Fibroblast of lung (primary cell): ENCODE measurements at places on chromosomes 12 and 14. TPM values are rescaled to one million over a fixed set of nuclear protein-coding genes. Genes with fewer than 3 reads are reported as not detected.

Gene KCNC2
- total RNA-seq = not detected in 2 replicates

Gene MIPOL1
- 8.6 and 9.0 TPM in 2 replicates for total RNA-seq

Gene BATF
- total RNA-seq = 0.50 and 0.51 TPM in 2 replicates

Gene EXOC3L4
- 0.26 and 0.50 TPM in 2 replicates for total RNA-seq

Gene MYO1H
- 0.77 TPM in 1 of 2 replicates, not detected in the other for total RNA-seq

Gene ENDOU
- total RNA-seq = 0.17 TPM in 1 of 2 replicates, not detected in the other

Gene KRT79
- not detected in 2 replicates for total RNA-seq

Gene MFAP5
- 1.3 and 9.0 TPM in 2 replicates for total RNA-seq

Gene TTC9
- total RNA-seq = 1.3 and 4.3 TPM in 2 replicates

Gene CFAP54
- 5.1 and 7.1 TPM in 2 replicates for total RNA-seq

Gene SLC35F4
- not detected in 2 replicates for total RNA-seq

Gene TPPP2
- total RNA-seq = not detected in 2 replicates

Gene NACA
- 1,188 and 1,487 TPM in 2 replicates for total RNA-seq

Gene PMEL
- 0.26 and 0.50 TPM in 2 replicates for total RNA-seq

Gene GPR162
- total RNA-seq = 11.1 and 11.8 TPM in 2 replicates

- DNase-seq = no peak
These were observed 319.1 kb downstream of the ZFP36L1 start for GRCh38 chr14:68473794-68474193.

- DNase-seq = no peak
These were observed 24.3 kb downstream of the EMP1 start for GRCh38 chr12:13220838-13221237.

GRCh38 chr14:44180975-44181374 is 326.1 kb downstream of the FSCB start:
- DNase-seq = peak; percentile 1

- DNase-seq = peak; percentile 41
These were observed 118.8 kb downstream of the ST8SIA1 start for GRCh38 chr12:22215467-22216253.

- peak; percentile 74 for DNase-seq
These were observed 183.1 kb downstream of the PHLDA1 start for GRCh38 chr12:75848431-75848925.

- DNase-seq = no peak
These were observed 594.7 kb downstream of the CCER1 start for GRCh38 chr12:90360300-90360699.

GRCh38 chr14:67533754-67534085 is 630 bp downstream of the PLEKHH1 start:
- no peak for DNase-seq

DNA sequence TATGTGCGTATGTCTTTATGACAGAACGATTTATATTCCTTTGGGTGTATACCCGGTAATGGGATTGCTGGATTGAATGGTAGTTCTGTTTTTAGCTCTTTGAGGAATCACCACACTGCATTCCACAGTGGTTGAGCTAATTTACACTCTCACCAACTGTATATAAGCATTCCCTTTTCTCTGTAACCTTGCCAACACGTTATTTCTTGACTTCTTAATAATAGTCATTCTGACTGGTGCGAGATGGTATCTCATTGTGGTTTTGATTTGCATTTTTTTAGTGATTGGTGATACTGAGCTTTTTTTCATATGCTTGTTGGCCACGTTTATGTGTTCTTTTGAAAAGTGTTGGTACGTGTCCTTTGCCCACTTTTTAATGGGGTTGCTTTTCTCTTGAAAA is 49.7 kb downstream of the FRS2 start:
- DNase-seq = peak; percentile 95

DNA sequence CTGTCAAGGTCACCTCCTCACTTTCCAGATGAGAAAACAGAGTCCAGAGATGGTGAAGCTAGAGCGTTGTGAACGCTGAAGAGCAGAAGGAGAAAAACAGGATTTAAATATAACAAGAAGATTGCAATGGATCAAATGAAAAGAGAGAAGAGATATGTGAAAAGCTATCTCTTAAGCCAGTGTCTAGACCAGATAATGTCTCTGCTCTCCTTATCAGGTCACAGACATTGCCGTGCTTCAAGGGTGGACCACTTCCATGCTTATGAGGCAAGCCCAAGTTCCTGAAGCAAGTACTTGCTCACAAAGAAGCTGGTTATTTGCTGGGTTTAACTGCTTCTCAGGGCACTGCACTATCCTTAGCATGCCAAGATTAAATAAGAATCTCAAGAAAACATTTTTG is 31.6 kb upstream of the FRS2 start:
- no peak for DNase-seq

GRCh38 chr14:96445844-96446710 is 54.1 kb downstream of the AK7 start:
- no peak for DNase-seq

DNA sequence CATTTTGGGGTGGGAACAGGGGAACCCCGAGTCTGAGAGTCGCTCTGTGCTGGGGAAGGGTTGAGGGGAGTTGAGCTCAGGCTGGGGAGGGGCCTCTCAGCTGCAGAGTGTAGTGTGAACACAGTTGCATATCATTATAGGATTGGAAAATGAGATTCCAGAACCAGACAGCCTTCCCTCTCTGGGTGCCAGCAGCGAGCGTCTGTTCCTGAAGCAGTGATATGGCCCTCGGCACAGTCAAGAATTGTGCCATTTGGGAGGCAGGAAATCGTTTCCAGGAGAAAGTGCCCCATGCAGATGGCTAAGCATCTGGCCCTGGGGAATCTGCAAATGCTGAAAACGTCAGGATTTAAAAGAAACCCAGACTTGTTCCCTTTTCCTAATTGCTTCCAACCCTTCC is 70.4 kb upstream of the SFSWAP start:
- DNase-seq = no peak

DNA sequence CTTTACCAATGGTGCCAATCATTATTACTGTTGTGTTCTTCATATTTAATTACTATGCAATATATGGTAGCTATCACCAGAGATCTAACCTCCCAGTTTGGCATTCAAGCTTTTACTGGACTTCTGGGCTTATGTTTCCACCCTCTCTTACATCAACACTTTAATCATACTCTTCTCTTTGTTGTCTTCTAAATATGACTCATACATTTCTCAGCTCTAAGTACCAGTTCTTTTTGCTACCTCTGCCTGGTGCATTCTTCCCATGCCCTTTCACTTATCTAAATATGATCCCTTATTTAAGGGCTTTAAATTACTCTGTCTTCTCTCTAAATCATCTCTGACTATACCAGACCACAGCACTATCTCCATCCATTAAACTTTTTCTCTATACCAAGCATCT is 246.1 kb upstream of the CCDC196 start:
- DNase-seq = no peak

GRCh38 chr12:3973973-3974644 is 100.9 kb upstream of the PARP11 start:
- no peak for DNase-seq

- DNase-seq = peak; percentile 91
These were observed 25.6 kb upstream of the KRAS start for GRCh38 chr12:25276199-25276937.

- DNase-seq = no peak
These were observed 1188.2 kb upstream of the TMEM132C start for GRCh38 chr12:127078577-127079350.

GRCh38 chr12:5715021-5715420 is 230.0 kb downstream of the ANO2 start:
- DNase-seq = no peak

DNA sequence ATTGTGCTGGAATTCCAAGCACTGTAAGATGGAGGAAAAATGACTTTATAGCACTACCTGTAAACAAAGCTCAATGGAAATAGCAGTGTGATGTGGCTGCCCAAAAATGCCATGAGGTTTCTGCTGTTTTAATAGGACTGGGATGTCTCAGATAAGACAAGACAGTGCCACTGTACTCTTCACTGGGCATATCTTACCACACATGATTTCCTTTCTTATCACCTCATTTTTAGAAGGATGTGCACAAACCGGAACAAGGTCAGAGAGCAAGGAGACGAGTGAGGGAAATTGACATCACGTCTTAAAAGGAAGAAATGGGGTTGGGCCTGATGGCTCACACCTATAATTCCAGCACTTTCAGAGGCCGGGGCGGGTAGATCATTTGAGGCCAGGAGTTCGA is 38.4 kb upstream of the FGD4 start:
- DNase-seq = no peak

DNA sequence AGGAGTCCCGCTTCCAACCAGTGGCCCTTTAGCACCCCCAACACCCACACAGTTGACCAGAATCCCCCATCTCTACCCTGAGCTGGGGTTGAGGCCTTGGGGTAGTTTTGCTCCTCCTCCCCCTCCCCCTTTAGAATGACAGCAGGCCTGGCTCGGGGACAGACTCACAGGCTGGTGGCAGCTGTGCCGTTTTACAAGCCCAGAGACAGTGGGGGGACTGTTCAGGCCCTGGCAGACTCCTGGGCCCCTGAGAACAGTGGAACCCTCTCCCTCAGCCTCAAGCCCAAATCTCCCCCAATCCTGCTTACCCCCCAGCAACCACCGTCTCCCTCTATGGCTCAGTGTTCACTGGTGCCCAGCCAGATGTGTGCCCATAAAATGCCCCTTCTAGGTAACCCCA is 10.1 kb downstream of the TMEM119 start:
- DNase-seq = no peak

DNA sequence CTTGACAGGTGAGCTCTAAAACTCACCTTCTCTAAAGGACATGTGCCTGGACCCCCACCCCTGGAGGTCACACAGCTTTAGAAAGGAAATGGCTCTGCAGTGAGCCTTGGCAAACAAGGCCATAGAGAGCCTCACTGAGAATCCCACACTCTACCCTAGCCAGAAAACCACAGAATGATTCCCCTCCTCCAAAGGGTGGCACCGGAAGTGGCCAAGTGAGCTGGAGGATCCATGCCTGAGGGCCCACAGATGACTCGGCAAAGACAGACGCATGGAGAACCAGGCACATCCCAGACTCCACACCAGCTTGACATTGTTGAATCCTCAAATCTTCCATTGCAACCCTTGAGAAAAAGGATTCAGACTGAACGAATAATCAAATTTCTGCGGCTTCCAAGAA is 54.2 kb upstream of the PTHLH start:
- DNase-seq = peak; percentile 47

DNA sequence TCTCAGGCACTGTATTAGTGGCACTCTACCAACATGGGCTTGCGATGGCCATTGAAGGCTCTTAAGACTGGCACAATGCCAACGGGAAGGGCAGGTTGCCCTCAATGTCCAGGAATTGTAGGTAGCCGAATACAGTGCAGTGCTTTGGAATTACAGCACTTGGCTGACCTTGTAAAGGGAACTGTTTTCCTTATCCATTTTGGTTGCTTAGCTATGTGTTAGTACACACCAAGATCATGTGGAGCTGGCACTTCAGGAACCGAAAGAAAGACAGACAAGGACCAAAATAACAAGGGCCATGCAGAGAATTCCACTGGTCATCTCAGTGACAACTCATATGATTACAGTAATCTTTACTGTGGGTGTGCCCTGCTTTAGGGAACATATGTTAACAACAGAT is 72.7 kb downstream of the DYRK2 start:
- DNase-seq = no peak

DNA sequence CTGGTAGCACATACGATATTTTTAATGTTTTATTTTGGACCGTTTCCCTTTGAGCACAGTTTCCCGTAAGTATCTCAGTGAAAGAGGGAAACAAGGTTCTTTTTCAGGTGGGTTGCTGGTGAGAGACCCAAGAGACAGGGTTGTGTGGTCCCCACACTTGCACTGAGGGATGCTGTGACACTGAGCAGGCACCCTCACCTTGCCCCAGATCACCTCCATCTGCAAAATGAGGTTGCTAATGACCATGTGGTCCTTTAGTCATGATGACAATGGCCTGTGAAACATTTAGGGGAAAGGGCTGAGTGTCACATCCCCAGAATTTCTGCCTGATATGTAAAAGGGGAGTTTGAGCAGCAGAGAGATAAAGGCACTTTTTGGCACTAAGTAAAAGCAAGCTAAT is 4.3 kb downstream of the CCND2 start:
- DNase-seq = no peak

- DNase-seq = no peak
These were observed 308.7 kb upstream of the DDHD1 start for GRCh38 chr14:53461858-53462257.

GRCh38 chr14:94561656-94562010 is 391 bp downstream of the SERPINA4 start:
- DNase-seq = no peak

GRCh38 chr12:75446857-75447256 is 33.7 kb upstream of the GLIPR1 start:
- DNase-seq = peak; percentile 85

GRCh38 chr14:88790501-88791251 is 2.1 kb downstream of the EML5 start:
- no peak for DNase-seq

- no peak for DNase-seq
These were observed 139.3 kb downstream of the CALM1 start for GRCh38 chr14:90536092-90536491.

DNA sequence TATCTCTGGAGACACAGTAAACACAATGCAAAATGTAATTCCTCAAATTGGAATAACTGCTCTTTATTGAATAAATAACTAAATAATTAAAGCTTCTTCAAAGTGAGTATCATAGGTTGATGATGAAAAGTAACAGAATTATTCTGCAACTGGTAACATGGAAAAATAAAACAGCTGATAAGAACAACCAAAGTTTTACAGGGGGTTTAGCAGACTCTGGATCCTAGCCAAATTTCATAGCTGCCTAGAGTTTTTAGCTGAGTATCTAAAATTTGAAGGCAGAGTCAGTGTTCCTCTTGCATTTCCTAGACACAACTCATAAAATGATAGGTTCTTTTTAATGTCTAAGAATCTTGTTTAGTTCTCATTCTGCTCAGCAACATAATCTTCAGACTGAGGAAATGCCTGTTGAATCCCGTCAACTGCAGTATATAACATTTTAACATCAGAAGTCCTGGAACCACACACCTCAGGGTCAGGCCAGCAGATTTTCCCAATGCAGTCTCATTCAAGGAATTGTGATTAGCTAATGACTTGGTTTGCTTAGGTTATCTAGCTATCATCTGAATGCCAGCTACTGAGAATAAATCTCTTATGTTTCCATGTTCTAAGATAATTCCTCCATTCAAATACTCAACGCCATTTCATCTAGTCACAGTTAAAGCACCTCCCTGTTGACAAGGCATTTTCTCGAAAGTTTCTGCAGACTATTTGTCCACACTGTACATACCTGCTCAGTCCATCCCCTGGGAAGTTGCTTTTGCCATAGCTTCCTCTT is 411.6 kb downstream of the BCAT1 start:
- DNase-seq = no peak
